ENCODE measurements at places on chromosomes 6 and 20. TPM values are rescaled to one million over a fixed set of nuclear protein-coding genes. Genes with fewer than 3 reads are reported as not detected.

GRCh38 chr6:31576897-31577578 lies 1.7 kb downstream of the TNF start:
- DNase-seq, result no peak

Gene LGSN
- total RNA-seq, result not detected

Gene LAMA2
- 0.65 TPM for total RNA-seq

Gene PRDM13
- 3.4 TPM for total RNA-seq

DNA sequence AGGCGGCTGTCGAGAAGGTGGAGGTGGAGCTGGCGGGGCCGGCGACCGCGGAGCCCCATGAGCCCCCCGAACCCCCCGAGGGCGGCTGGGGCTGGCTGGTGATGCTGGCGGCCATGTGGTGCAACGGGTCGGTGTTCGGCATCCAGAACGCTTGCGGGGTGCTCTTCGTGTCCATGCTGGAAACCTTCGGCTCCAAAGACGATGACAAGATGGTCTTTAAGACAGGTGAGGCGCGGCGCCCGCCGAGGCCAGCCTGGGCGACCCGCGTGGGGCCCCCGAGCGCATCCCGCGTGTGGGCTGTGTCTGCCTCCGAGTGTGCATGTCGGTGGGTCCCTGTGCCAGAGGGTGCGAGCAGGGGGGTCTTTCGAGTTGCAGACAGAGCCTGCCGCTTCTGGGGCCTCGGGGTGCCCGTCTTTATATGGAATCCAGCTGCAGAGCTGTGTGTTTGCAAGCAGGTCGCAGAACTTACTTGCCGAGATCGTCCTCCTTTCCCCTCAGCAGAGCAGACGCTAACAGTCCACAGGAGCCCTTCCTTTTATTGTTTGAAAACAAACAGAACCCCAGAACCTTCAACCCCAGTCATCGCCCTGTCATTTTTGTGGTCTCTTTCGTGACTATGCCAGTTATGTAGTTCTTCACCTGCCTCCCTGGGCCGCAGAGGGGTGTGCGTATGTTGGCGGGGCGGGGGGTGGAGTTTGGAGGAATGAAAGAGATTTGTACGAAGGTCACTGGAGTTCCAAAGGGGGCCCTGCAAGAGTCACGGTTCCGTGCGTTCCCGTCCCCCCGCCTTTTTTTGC lies 766 bp downstream of the SLC16A10 start:
- DNase-seq, result peak; percentile 23

GRCh38 chr6:142545147-142545546 lies 243.3 kb downstream of the ADGRG6 start:
- no peak for DNase-seq

- no peak for DNase-seq
Observed at GRCh38 chr20:54195483-54196472, 12.1 kb upstream of the PFDN4 start.

Gene CMTR1
- total RNA-seq, result 38.2 TPM

Gene MUCL3
- not detected for total RNA-seq

Gene BTNL2
- not detected for total RNA-seq

DNA sequence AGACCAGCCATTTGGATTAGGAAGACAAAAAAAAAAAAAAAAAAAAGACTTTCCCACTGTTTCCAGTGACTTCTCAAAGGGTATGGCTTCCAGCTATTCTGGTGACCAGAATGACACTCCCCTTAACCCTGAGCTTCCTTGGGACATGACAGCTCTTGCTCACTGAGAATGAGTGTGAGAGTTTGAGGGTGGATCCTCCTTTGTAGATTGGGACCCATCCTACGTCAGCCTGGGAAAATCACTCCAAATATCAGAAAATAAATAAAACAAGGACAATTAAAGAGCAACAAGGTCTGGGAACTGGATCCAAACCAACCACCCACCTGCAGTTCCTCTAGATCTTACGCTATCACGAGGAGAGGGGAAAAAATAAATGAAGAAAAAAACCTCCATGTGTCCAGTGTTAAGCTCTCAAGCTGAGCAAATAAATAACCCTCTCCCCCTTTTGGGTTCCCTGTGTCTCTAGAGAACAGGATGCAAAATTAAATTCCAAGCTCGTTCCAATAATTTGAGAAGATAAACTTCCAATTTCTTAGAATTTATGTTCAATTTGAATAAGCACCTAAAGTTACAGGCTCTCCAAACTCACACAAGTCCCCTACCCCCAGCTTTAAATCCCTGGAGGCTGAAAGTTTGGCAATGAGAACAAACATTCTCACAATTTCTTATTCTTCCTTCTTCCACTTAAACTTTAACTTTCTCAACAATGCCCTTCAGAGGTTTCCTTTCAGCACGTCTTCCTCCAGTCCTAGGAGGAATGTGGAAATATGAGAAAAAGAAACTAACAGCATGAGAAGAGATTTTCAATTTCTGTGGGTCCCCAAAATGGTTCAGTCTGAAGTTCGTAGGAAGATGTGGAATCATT lies 170.2 kb downstream of the MTFR2 start:
- no peak for DNase-seq

GRCh38 chr6:151390851-151391470 lies 398 bp downstream of the ZBTB2 start:
- peak; percentile 82 for DNase-seq

DNA sequence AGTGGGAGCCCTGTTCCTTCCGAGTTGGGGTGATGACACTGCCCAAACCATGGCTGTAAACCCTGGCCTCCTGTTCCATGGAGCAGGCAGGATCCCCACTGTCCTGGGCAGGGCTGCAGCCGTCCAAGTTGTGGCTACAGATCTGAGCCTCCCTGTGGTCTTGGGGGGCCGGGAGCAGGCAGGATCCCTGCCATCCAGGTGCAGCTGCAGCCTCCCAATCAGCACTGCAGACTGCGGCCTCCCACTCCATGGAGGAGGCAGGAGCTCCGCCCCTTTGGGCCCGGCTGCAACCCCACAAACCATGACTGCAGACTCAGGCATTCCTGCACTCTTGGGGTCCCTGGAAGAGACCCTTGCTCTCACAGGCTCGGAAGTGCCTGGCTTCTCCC lies 872.1 kb upstream of the GJE1 start:
- no peak for DNase-seq

DNA sequence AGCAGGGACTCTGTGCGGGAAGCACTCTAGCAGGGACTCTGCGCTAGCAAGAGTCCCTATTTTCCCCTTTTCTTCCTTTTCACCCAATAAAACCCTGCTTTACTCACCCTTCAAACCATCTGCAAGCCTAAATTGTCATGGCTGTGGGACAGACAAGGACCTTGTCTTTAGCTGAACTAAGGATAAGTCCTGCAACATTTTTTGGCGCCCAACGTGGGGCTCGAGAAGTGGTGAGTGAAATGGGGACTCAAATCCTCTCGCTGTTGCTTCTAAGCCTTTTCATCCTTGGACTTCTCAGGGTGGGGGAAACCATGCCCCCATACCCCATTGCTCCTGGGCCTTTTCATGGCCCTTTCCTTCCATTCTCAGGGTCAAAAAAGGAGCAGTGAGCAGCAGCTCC lies 46.4 kb downstream of the IMPG1 start:
- DNase-seq, result no peak

Gene CEP57L1
- 40.3 TPM for total RNA-seq

DNA sequence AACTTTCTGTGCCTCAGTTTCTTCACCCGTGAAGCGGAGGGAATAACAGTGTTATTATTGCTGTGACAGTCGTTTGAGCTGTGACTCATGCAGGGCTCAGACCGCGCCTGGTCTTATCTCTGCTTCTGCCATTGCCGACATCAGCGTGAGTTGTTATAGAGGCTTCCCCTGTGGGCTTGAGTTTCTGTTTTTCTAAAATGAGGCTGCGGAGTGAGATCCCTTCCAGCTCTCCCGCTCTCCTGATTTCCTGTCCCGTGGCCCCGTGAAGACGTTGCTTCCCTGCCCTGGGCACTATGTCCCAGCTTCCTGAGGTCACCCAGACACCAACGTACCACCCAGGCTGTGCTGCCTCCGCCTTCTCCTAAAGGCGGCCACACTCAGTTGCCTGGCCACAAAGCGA lies 278.5 kb downstream of the BMP7 start:
- peak; percentile 74 for DNase-seq

- no peak for DNase-seq
Observed at GRCh38 chr6:404685-405423, 13.3 kb downstream of the IRF4 start.

GRCh38 chr20:3128275-3128984 lies 31.2 kb downstream of the FASTKD5 start:
- DNase-seq, result no peak

Gene RIPOR3
- total RNA-seq, result 0.27 TPM

GRCh38 chr20:38212806-38213606 lies 47.5 kb downstream of the KIAA1755 start:
- DNase-seq, result no peak

- no peak for DNase-seq
Observed at GRCh38 chr6:107692351-107692750, 131.8 kb downstream of the SCML4 start.

Gene LST1
- 0.09 TPM for total RNA-seq

Gene MACROD2
- total RNA-seq, result 0.51 TPM

DNA sequence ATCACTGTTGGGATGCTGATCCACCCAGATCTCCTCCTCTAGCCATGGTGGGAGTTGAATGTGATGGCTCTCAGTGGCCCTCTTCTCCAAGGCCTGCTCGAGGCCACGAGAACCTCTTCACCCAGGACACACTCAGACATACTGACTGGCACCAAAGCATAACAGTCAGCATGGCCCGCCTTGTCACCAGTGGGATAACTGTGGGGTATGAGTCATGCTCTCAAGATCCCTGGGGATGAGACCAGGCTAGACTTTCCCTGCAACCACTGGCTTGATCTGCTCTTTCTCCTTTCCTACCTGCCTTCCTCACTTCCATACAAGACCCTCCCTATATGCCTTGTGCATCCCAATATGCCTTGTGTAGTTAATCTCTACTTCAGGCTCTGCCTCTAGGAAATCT lies 66.8 kb downstream of the RIN2 start:
- no peak for DNase-seq

DNA sequence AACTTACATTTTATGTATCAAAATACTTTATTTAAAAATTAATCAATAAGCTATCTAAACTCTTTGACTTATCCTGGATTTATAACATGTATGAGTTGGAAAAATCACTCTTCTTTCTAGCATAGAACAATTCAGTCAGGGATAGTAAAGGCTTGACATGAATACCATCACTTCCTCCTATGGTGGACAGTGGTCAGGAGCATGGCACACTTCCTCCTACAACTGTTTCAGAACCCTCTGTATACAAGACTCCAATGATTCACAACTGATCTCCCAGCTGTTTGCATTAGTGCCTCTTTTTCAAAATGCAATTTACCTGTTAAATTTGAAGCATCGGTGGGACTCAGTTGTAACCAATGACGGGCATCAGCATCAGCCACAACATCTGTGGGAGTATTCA lies 129.7 kb downstream of the RALGAPA2 start:
- DNase-seq, result no peak

Gene PLAGL2
- 4.6 TPM for total RNA-seq

GRCh38 chr20:13819885-13820645 lies 35.2 kb downstream of the NDUFAF5 start:
- DNase-seq, result peak; percentile 18

DNA sequence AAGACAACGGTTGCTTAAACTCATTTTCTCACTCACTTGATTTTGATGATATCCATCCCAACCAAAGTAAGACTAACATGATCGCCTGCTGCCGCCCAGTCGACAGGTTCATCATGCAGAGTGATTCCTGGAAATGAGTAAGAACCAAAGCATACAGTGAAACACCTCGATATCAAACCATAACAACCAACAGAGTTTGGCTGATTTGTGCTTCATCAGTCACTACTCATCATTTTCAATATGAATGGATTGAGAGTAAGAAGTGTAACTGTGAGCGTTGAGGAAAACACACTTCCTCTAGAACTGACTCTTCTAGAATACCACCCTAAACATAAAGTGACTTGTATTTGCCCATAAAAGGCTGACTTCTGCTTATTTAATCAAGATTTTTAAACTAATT lies 29.2 kb upstream of the ALDH8A1 start:
- DNase-seq, result no peak

GRCh38 chr6:156601152-156602065 lies 175.8 kb upstream of the ARID1B start:
- DNase-seq, result no peak

DNA sequence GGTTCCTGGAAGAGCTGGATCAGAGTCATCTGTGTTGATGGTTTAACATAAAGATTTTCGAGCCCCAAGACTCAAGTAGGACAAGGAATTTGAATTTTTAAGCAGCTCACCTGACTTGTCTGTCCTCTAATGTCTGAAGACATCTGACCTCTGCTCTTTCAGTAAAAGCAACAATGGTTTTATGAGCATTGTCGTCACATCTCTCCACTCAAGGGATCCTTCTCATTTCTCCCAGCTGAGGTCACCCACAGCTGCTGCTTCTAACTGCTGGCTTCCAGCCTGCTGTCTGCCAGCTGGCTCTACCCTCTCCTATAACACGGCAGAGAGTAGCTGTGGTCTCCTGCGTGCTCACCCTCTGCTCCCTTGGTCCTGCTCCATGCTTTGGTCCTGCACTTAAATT lies 24.7 kb upstream of the HDAC2 start:
- DNase-seq, result peak; percentile 93

Gene TMEM200A
- total RNA-seq, result not detected

Gene AARS2
- total RNA-seq, result 37.9 TPM

GRCh38 chr6:128605961-128606360 lies 85.6 kb upstream of the PTPRK start:
- DNase-seq, result no peak

Gene DOK5
- total RNA-seq, result 0.06 TPM

Gene JAG1
- total RNA-seq, result 62.5 TPM

DNA sequence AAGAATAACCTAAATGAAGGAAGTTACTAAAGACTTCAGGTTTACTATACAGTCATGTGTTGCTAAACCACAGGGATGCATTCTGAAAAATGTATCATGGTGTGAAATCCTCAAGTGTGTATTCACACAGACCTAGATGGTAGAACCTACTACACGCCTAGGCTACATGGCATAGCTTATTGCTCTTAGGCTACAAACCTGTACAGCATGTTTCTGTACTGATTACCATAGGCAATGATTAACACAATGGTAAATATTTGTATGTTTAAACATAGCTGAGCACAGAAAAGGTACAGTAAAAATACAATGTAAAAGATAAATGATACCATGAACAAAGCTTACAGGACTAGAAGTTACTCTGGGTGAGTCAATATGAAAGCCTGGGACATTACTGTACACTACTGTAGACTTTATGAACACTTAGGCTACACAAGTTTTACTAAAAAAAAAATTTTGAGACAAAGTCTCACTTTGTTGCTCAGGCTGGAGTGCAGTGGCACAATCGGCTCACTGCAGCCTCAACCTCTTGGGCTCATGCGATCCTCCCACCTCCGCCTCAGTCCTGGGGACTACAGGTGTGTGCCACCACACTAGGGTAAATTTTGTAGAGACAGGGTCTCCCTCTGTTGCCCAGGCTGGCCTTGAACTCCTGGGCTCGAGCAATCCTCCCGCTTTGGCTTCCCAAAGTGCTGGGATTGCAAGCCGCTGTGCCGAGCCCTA lies 36.0 kb downstream of the ADNP start:
- DNase-seq, result no peak

GRCh38 chr6:14711056-14711703 lies 534.7 kb upstream of the JARID2 start:
- DNase-seq, result peak; percentile 88
